ENCODE measurements at places on chromosomes 3 and 15.
A peak's percentile ranks its signal among the peaks of the same experiment; 100 is the strongest.

- no peak for DNase-seq
Measured at GRCh38 chr3:187852842-187853730, 107.8 kb upstream of the BCL6 start.

- no peak for DNase-seq
Measured at GRCh38 chr15:26590676-26591075, 182.2 kb downstream of the GABRB3 start.

GRCh38 chr15:89441295-89441812, 55.0 kb downstream of the RHCG start:
- DNase-seq: no peak

DNA sequence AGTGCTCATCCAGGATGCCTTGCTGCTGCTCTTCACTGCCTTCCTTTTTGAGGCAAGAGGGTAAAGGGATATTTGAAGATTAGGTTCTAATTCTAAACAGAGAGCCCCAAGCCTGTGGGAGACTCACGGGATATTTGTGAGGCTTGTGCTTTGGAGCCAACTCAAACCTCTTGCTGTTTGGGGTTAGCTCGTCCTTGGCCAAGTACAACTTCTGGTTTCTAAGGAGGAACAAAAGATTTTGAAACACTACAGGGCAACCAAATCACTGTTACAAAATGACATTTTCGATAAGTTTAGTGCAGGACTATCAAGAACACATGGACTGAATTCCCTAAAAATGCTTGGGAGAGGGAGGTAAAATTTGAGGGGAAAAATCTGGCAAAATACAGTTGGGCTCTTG, 190.2 kb downstream of the RORA start:
- no peak for DNase-seq

- no peak for DNase-seq
Measured at GRCh38 chr3:121969631-121970030, 52.4 kb downstream of the ILDR1 start.

- DNase-seq: peak; percentile 69
Measured at GRCh38 chr3:169812332-169813235, at the start of the genes LRRC34 and LRRIQ4. Gene LRRC34 (minus strand): TSS chr3:169812904. CDS start chr3:169812548, 356 bp downstream. Gene LRRIQ4 (plus strand): TSS chr3:169812870. CDS start chr3:169821922, 9,052 bp downstream.

GRCh38 chr3:171776411-171776810, 33.9 kb downstream of the PLD1 start:
- DNase-seq: no peak

- DNase-seq: no peak
Measured at GRCh38 chr3:113097960-113098447, 107.2 kb downstream of the GTPBP8 start.

DNA sequence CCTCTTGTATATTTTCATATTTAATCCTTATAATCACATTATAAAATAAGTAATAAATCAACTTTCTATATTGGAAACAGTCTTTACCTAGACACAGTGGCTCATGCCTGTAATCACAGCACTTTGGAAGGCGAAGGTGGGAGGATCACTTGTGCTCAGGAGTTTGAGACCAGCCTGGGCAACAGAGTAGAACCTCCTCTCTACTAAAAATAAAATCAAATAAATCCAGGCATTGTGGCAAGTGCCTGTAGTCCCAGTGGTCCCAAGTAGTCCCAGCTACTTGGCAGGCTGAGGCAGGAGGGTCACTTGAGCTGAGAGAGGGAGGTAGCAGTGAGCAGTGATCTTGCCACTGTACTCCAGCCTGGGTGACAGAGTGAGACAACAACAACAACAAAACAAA, 975.1 kb downstream of the ROBO1 start:
- no peak for DNase-seq

DNA sequence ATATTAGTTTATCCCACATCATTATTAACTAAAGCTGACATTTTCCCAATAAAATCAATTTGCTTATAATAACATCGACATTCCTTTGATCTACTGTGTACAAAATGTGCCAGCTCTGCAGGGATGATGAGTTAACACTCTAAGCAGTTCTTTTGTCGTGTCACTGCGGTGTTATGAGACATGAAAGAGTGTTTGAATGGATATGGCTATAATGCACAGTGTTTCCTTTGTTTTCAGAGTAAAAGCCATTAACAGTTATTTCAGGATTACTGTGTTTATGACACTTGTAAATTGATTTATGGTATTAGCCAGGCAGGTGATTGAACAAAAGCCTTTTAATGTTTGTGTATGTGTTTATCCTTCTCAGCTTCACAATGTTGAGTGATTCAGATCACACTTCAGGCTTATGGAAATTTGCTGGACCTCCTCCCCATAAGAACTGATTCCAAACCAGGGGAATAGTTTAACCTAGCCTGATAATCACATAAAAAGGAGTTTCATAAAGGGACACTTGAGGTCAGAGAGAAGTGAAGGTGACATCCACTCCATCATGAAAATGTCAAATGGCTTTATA, 115.7 kb downstream of the CHL1 start:
- DNase-seq: no peak

DNA sequence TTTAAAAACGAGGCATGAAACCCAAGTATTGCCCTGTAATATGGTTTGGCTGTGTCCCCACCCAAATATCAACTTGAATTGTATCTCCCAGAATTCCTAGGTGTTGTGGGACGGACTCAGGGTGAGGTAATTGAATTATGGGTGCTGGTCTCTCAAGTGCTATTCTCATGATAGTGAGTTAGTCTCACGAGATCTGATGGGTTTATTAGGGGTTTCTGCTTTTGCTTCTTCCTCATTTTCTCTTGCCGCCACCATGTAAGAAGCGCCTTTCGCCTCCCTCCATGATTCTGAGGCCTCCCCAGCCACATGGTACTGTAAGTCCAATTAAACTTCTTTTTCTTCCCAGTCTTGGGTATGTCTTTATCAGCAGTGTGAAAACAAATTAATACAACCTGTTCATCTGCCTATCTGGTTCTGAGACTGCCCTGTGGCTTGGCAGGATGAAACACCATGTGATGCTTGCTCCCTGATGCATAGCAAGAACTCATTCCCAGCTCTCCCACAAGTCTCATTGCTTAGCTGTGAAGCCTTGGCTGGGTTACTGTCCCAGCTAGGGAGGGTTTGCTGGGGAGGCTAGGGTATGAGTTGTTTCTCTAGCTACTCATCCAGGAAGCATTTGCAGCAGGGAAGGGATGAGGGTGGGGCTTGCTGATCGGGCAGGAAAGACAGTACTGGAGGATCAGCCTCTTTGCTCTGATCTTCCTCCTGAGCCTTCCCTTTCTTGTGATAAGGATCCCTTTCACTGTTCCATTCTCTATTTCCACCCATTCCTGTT, 3.7 kb upstream of the SQOR start:
- DNase-seq: no peak

DNA sequence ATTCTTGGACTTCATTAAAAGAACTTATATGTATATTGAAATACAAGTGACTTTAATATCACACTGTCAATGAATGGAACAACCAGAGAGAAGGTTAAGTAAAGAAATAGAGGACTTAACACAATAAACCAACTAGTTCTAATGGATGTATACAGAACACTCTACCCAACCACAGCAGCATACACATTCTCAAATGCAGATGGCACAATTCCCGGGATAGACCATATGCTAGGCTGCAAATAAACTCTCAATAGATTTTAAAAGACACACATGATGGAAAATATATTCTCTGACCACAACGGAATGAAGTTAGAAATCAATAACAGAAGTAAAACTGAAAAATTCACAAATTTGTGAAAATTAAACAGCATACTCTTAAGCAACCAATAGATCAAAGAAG, 214.3 kb upstream of the LINGO1 start:
- DNase-seq: no peak

GRCh38 chr15:34688699-34689098, 66.1 kb downstream of the GJD2 start:
- no peak for DNase-seq

Data from activated naive CD4-positive, alpha-beta T cell treated with Interleukin-2 at 50 U/mL for 16 hours (primary cell).